ENCODE measurements at places on chromosomes 11 and 22.

GRCh38 chr11:120462825-120463224 is 48.7 kb upstream of the GRIK4 start:
- DNase-seq: no peak

- no peak for DNase-seq
Observed at GRCh38 chr22:43200555-43200954, 13.6 kb upstream of the TTLL12 start.

DNA sequence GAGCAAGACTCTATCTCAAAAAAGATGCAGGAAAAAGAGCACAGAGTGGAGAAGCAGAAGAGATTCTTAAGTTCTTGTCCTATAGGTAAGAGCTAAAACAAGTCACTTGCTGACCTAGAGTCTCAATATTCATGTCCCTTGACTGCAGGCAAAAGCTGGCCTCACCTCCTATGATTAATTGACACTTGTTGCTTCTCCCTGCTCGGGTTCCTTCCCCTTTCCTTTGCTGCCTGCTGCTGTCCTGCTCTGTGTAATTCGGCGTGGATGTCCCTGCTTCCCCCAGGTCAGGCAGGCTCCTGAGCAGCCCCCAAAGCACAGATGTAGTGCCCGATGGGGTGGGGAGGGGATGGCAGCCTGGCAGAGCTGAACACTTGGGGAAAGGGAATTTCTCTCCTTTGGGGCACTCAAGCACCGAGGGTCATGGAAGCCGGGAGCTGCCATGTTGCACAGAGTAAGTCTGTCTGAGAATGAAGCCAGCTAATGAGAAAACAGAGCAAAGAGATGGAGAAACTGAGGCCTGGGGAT is 60.8 kb upstream of the NUP50 start:
- peak; percentile 46 for DNase-seq

- peak; percentile 63 for DNase-seq
Observed at GRCh38 chr11:118771547-118772288, 19.2 kb downstream of the DDX6 start.
